CD8-positive, alpha-beta memory T cell (primary cell): ENCODE measurements at places on chromosomes 1 and 21. TPM values are rescaled to one million over a fixed set of nuclear protein-coding genes. Genes with fewer than 3 reads are reported as not detected.

GRCh38 chr1:156497743-156498431 lies 2.7 kb downstream of the MEF2D start:
- DNase-seq: no peak

DNA sequence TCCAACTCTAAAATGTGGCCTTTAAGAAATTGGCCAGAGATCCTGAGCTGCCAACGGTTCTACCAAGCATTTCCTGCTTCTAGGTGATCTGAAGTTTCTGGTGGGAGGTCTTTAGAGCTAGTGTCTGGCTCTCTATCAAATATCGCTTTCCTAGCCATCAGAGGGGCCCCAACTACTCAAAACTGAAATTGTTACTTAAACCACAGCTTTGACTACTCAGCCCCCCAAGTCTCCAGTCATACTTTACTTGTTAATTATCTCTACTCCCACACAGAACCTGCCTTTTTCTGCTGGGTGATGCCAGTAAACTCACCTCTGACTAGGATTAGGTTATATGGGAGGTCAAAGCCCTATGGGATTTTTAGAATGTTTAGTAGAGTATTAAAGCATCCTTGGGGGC lies 95.1 kb downstream of the FASLG start:
- DNase-seq: no peak

DNA sequence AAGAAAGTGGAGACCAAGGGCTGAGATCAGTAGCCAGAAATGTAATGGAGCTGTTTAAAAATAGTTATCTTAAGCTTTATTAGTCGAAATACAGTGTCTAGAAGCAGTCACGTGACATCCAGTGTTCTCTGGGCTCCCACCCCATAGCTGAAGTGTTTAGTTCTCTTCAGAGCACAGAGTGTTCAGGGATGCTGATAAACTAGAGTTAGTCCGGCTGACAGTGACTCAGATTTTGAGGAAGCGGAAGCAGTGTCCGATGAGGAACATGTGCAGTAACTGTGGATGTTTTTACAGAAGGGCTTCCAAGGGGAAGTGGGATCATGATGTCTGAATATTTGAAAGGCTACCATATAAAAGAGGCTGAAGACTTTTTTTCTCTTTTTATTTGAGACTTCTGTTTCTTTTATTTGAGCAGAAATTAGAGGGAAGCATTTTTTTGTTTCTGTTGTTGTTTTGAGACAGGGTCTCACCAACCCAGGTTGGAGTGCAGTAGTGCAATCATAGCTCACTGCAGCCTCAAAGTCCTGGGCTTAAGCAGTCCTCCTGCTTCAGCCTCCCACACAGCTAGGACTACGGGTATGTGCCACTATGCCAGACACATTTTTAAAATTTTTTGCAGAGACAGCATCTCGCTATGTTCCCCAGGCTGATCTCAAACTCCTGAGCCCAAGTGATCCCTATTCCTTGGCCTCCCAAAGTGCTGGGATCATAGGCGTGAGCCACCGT lies 124.2 kb downstream of the GALNT2 start:
- no peak for DNase-seq

DNA sequence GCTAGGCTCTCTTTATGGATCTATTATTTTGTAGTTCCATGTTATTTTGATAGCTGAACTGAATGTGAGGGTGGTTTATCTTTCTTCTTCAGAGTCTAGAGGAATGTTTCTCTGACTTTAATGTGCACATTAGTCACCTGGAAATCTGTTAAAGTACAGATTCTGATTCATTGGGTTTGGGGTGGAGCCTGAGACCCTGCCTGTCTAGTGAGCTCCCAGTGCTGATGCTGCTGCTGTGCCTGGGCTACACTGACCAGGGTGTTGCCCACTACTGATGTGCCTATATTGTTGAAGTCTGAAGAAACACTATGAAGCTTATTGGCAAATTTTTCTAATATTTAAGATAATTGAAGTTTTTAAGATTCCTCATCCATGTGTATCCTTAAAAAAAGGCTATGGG lies 35.9 kb downstream of the CD46 start:
- no peak for DNase-seq

DNA sequence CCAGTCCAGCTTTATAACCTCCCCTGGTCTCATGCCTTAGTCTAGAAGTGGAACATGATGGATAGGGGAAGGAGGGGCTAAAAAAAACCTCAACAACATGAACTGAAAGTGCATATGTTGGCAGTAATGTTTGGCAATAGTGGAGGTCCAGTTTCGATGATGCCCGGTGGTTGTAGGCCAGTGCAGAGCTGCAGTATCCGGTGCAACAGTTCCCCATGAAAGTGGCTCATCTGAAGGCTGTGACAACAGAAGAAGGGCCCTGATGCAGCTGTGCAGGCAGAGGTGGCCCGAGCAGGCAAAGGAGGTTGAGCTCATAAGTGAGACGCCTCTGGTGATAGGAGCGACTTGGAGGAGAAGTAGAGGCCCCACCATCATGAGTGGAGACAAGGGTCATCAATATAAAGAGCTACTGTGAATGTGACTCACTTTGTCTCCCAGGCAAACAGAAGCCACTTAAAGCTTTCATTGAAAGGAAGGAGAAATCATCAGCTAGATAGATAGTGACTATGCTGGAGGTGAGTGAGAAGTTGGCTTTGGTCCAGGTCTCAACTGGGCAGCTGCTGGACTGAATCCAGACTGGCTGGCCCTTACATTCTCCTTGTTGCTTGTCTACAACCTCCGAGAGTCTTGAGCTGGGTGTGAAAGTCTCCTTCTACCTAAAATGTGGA lies 10.2 kb upstream of the CREG1 start:
- DNase-seq: no peak

DNA sequence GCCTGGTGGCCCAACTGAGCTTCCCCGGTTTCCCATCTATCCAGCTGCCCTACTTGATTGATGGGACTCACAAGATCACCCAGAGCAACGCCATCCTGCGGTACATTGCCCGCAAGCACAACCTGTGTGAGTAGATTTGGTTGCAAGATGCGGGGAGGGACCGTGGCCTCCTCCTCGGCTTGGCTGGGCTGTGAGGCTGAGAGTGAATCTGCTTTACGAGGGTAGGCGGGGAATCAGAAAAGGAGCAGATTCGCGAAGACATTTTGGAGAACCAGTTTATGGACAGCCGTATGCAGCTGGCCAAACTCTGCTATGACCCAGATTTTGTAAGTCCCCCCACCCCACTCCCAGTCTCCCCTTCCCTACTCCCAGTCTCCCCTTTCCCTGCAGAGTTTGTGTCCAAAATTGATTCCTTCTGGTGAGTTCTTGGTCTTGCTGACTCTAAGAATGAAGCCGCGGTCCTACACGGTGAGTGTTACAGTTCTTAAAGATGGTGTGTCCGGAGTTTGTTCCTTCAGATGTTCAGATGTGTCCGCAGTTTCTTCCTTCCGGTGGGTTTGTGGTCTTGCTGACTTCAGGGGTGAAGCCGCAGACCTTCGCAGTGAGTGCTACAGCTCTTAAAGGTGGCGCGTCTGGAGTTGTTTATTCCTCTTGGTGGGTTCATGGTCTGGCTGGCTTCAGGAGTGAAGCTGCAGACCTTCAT lies 1.5 kb downstream of the GSTM2 start:
- DNase-seq: no peak

- DNase-seq: no peak
Observed at GRCh38 chr1:52571783-52572182, 18.9 kb upstream of the TUT4 start.

DNA sequence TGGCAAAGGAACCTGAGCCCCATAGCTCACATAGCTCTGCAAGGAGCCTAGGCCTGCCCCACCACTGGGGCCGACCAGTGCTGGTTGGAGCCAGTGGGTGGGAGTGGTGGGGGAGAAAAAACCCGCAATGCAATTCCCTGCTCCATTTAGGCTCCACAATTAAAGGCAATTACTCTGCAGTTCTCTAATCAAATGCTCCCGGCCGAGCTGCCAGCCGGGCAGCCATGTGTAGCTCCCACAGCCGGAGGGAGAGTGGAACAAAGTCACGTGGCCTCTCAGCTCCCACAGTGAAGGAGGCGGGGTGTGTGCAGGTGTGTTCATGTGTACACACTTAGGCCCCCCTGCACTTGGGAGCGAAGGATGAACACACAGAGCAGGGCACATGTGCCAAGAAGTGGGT lies 81.6 kb downstream of the KIRREL1 start:
- no peak for DNase-seq

Gene MCOLN2
- 18.7 TPM for polyA plus RNA-seq

Gene RIPPLY3
- polyA plus RNA-seq: not detected
